ENCODE measurements at places on chromosomes 2 and 18.

GRCh38 chr2:45938649-45939511 is 287.4 kb downstream of the PRKCE start:
- no peak for DNase-seq

DNA sequence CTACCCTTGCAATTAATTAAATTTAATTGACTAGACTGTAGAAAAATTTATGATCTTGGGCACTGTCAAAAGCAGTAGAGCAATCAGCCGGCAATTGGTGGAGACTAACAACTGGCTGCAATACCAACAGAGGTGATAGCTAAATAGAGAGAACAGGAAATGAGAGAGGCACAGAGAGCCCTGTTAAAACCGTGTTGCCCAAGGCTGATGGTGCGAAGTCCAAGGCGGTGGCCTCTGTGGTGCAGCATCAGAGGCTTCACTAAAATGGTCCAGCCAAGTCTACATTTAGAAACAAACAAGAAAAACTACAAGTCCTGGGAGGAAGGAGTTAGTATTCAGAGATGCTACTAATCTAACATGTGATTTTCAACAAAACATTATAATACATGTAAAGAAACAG is 115.6 kb downstream of the NETO1 start:
- DNase-seq = no peak

DNA sequence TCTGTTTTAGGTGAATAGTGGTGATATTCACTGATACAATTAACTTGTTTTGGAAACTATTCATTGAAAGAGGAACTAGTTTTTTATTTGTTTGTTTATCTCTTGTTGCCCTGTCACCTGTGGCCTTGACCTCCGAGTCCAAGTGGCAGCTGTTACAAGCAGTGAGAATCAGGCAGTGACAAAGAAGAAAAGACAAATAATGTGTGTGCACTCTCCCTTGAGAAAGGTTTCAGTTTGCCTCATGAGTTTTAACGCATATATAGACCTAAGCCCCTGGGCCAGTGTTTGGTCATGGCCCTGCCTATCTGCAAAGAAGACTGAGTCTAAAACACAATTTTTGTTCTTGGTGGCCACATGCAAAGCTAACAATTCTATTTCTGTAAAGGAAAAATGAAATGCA is 15.3 kb downstream of the KYNU start:
- no peak for DNase-seq

DNA sequence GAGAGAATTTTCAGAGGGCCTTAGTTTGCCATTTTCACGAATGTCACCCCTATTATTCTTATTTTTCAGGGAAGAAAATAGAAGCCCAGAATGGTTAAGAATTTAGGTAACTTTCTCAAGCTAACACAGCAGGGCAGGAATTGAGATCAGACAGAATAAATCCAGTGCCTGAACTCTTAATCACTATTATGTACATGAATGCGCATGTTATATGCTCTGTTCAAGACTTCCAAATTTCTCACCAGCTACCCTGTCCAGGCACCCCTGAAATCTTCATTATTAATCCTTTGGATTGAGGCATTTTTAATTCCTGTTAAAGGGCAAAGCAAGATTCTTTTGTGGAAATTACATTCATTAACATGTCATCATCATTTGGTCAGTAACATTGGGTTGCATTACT is 218.4 kb downstream of the ACTR3 start:
- DNase-seq = no peak

GRCh38 chr2:239293775-239294430 is 106.9 kb downstream of the HDAC4 start:
- DNase-seq = peak; percentile 76

- DNase-seq = no peak
Measured at GRCh38 chr18:10139783-10140410, 226.1 kb downstream of the VAPA start.

DNA sequence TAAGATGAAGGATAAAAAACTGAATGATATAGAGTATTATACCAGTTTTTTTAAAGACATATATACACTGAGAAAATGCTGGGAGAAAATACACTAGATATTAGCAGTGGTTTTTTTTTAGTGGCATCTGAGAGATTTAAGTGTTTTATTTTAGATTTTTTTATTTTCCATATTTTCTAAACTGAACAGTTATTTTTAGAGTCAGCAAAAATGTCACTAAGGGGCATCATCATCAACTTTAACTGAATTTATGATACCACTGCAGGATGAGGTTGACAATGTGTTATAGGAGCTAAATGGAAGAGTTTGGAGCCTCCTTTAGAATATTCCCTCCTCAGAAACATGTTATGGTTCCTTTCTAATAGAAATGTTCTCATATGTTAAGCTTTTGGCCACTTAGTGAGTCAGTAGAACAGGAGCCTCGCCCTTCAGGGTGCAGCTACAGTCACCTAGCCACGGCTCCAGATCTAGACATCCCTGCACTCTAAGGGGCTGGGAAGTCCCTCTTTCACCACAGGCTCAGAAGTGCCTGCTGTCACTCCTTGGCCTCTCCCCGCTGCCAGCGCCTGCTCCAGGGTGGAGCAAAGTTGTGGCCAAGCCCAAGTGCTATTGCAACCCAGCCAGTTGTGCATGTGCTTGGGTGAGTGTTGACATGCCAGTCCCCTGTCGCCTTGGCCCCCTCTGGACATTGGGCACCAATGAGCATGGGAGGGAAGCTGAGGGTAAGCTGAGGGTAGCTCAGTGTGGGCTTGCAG is 210.7 kb upstream of the RASGRP3 start:
- no peak for DNase-seq

DNA sequence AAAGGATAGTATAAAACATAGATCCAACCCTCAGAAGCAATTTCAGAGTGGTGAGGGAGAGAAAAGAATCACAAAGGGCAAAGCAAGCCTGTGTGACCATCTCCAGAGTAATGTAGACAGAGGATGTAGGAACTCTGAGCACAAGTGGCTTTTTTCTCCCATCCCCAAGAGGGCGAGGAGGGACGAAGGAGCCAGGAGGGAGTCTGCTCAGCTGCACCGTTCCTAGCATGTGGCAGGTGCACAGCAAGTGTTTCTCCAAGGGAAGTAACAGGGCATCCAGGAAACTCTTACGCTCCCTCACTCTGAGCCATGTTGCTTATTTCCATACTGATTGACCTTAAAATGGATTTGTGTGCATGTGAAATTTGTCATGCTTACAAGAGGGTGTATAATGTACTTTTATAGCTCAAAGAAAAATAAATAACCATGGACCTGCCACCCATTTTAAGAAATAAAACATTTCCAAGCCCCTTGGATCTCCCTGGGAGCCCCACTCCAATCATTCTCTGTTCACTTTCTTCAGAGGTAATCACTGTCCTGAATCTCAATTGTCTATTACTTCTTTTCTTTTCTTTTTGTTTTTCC is 37.8 kb upstream of the SEC11C start:
- DNase-seq = no peak

DNA sequence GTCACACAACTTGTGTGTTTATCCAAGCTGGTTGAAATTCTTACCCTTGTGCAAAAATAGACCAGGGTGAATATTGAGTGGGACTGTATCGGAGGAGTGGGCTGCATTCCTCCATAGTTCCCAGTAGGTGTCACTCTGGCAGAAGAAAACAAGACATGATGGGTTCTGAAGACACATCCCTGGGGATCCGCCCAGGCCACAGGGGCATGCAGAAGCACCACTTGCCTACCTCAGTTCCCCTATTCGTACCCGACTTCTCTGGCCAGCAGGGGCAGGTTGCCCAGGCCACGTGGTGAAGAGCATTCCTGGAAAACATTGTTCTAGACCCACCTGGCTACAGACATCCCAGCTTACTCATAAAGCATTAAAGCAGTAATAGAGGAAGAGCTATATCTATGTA is 168.2 kb downstream of the FAM210A start:
- DNase-seq = no peak

- no peak for DNase-seq
Measured at GRCh38 chr2:239818086-239818485, 207.1 kb downstream of the NDUFA10 start.

DNA sequence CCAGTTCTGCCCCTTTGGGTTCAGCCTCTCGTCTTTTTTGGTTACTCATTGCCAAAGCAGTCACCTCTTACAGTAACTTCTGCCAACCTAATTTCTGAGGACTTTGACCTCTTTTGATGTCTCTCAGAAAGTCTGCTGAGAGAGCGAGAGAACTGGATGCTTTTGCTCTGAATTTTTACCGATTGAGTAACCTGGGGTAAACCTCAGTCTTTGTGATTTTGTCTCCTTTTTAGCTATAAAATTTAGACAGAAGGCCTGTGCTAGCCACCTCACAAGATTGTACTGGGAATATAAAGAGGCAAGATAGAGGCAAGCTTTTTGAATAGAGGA is 34.8 kb upstream of the IL1R1 start:
- no peak for DNase-seq

- DNase-seq = no peak
Measured at GRCh38 chr2:84778911-84779690, 101.8 kb downstream of the TRABD2A start.

DNA sequence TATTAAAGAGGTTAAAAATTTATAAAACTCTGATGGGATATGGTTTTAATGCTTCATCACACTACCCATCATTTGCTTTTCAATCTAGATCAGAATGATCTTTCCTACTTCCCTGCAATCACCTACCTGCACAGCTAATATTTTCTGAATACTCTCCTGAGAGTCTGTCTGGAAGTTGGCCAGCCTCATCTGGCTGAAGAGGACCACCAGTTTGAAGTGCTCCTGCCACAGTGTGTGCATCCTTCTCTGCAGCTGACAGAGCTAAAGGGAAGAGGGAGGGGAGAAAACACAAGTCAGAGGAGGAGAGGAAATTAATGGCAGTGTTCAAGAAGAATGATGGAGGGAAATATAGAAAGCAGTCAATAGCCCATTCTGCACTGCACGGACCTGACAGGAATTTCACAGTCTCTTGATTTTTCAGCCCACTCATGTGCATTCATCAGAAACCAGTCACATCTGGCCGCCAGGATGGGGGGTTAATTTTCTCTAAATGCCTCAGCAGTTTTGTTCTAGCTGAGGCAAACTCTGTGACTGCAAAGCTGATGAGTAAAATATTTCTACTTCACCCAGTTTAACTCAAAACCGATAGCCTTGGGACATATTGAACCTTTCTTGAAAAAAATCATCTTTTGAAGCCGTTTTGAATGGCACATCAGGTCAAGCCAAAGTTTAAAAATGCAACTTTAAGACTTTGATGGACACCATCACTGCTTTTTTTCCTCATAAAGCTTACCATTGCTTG is 201.8 kb upstream of the KLHL14 start:
- no peak for DNase-seq

DNA sequence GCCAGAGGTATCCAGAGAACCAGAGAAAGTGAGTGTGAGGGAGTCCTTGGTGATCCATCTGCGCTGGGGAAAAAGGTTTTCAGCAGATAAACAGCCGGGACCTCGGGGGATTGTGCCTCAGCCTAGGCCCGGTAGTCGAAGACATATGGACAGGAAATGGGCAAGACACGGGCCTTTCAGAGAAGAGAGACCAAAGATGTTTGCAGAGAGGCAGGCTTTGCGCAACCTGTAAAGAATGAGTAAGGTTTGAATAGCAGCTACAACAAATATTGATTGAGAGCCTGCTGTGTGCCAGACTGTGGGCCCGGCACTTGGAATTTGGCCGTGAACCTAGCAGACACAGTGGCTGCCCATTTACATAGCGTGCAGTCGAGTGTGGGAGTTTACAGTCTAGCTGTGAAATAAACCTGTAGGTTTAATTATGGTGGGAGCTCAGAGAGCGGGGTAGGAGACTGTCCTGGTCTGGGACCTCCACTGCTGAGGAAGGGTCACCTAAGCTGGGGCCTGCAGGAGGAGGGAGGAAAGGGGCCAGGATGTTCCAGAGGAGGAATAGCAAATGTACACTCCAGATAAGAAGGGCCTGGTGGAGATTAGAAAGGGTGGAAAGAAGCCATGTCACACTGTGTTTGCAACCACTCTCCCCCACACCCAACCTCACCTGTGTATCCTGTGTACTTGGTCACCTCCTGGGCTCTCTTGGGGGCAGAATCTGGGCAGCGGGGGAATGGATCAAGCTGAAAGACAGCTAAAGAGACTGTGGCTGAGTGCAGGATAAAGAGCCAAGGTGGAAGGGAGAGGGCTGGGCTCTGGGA is 3.0 kb downstream of the SH2D6 start:
- no peak for DNase-seq

- DNase-seq = no peak
Measured at GRCh38 chr2:181054843-181055242, 74.4 kb downstream of the UBE2E3 start.

- no peak for DNase-seq
Measured at GRCh38 chr2:231960810-231961348, 634 bp upstream of the DIS3L2 start.

DNA sequence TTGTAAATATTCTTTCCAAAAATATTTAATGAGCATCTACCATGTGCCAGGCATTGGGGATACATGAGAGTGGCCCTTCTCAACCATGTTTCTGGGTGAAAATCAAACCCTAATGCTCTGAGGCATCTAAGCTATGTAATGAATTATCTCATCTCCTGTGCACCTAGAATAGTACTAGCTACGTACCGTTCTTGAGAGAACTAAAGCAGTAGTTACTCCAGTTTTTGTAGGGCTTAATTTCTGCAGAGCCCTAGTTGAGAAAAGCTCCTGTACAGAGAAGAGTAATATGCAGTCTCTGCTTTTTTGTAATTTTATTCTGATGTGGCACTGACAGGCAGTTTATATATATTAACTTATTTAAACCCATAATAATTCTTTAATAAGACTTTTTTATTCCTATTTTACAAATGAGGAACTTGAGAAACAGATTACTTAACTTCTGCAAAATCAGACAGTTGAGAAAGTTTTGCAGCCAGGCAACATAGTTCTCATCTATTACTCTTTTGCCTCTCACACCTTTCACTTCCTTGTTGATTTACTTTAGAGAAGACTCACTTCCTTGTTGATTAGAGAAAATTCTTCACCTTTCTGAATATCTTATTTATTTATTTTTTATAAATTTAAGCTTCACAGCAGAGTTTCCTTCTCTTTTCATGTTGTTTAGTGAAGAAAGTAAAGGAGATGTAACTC is 3.1 kb downstream of the SPOPL start:
- DNase-seq = no peak

DNA sequence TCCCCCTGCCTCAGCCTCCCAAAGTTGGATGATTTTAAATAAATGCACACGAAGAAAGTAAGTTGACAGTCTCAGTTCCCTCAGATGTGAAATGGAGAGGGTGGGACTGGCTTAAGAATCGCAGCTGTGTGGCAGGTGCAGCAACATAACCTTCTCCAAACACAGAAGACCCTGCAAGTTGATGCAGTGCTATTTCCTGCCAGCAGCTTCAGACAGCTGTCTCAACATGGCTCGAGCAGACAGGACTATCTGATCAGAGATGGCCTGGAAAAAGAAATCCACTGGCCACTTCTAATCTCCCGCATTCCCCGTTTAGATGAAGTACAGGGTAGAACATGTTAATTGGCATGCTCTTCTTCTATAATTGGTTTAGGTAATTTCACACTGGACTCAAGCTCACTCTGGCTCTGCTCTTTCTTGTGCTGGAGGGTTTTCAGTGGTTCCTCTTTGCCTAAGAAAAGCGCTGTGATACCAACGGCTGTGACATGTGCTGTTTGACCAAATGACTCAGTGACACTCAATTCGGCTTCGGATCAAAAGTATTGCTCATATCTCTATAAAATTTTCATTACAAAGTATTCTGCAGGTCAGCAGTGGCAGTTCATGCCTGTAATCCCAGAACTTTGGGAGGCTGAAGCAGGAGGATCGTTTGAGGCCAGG is 40.2 kb downstream of the MYOM1 start:
- no peak for DNase-seq

- no peak for DNase-seq
Measured at GRCh38 chr2:30375915-30376314, 71.1 kb upstream of the LCLAT1 start.

GRCh38 chr2:7028846-7029245 is 111.6 kb downstream of the RNF144A start:
- DNase-seq = no peak

GRCh38 chr18:34117319-34117718 is 107.4 kb downstream of the NOL4 start:
- no peak for DNase-seq

GRCh38 chr2:20532634-20533437 is 86.0 kb downstream of the RHOB start:
- DNase-seq = no peak

Data from stimulated activated CD4-positive, alpha-beta T cell treated with anti-CD3 and anti-CD28 coated beads, Interleukin-1b, Interleukin-23, amount 100 ng/mL, for 48 hours (primary cell).